WTC11 (cell line): ENCODE measurements at places on chromosomes 5 and 9. TPM values are rescaled to one million over a fixed set of nuclear protein-coding genes. Genes with fewer than 3 reads are reported as not detected.

GRCh38 chr5:136034984-136035383, 6.2 kb downstream of the TGFBI start:
- H3K4me1 ChIP-seq, result peaks cover 8% of the 10 kb centered on the region
- H3K27ac ChIP-seq, result no peak overlapping the region
- peaks cover 6% of the 10 kb centered on the region; the same call in 1 of the 2 replicates for H3K36me3 ChIP-seq
- peaks cover 36% of the 10 kb centered on the region for H3K27me3 ChIP-seq

DNA sequence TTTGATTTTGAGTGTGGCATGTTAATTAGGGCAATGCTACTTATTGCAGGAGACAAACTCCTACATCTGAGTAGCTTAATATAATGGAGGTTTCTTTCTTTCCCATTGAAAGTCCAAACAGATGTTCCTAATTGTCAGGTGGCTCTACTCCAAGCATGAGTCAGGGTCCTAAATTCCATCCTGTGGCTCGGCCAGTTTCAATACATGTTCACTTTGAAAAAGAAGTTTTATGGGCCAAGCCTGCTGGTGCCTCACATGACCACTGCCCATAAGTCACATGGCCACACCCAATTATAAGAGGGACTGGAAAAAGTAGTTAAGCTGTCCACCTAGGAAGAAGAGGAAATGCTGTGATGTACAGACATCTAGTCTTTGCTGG, 170.4 kb downstream of the ARRDC3 start:
- DNase-seq, result no peak
- no peaks in the 10 kb centered on the region for H3K36me3 ChIP-seq
- H3K27ac ChIP-seq, result no peak overlapping the region
- H3K27me3 ChIP-seq, result no peaks in the 10 kb centered on the region
- H3K4me1 ChIP-seq, result peaks cover 3% of the 10 kb centered on the region

- H3K4me3 ChIP-seq, result no peak overlapping the region
- H3K27me3 ChIP-seq, result no peaks in the 10 kb centered on the region
- H3K27ac ChIP-seq, result no peak overlapping the region
- H3K36me3 ChIP-seq, result no peaks in the 10 kb centered on the region
- peak; percentile 57 for DNase-seq
Measured at GRCh38 chr5:541539-542318, 17.5 kb upstream of the SLC9A3 start.

DNA sequence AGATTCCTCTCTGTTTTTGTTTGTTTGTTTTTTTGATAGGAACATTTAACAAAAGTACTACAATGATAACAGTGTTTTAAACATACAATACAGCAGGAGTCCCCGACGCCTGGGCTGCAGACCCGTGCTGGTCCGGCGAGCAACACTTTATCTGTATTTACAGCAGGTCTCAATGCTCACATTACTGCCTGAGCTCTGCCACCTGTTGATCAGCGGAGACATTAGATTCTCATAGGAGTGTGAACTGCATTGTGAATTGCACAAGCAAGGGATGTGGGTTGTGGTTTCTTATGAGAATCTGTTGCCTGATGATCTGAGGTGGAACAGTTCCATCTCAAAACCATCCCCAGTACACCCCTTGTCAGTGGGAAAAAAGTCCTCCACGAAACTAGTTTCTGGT, 1068.5 kb upstream of the CDH10 start:
- H3K27me3 ChIP-seq, result peaks cover 4% of the 10 kb centered on the region; the same call in 1 of the 2 replicates
- DNase-seq, result peak; percentile 15
- no peaks in the 10 kb centered on the region for H3K36me3 ChIP-seq
- H3K27ac ChIP-seq, result no peak overlapping the region
- no peak overlapping the region for H3K4me3 ChIP-seq

- 0 out of 2 replicates have a peak overlapping the region, but pooled peaks have one; percentile 1 for H3K27ac ChIP-seq
- H3K4me1 ChIP-seq, result peaks cover 36% of the 10 kb centered on the region
- H3K27me3 ChIP-seq, result no peaks in the 10 kb centered on the region
- H3K4me3 ChIP-seq, result no peak overlapping the region
Measured at GRCh38 chr9:86079421-86079831, 19.9 kb downstream of the GOLM1 start.

DNA sequence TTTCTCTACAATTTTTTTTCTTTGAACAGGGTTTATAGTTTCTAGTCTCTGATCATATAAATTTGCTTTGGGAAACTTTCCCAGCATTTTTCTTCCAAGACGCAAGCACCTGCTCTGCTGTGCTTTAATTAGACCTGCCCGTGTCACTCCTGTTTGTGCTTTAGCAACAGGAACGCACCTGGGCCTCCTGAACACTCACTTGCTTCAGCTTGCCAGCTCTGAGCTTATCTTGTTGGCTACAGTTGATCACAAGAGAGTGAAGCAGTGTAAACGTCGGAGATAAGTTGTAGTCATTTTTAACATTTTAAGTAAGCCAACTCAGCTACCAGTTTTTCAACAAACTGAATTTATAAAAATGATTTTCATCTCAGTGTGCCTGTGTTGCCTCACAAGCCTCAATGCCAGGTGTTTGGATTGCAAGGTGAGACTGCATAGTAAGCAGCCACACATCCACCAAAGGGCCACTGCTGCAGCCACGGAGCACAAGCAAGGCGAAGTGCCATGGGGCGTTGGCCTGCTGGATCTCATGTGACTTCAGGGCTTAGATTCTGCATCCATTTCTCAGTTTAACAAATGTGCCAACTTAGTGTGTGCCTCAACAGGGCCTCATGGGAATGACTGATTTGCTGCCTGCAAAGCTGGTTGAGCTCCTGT, 166.9 kb downstream of the TRIO start:
- H3K36me3 ChIP-seq, result peaks cover 28% of the 10 kb centered on the region
- no peaks in the 10 kb centered on the region for H3K27me3 ChIP-seq
- DNase-seq, result no peak
- 0 out of 2 replicates have a peak, but pooled peaks cover 6% of the 10 kb centered on the region for H3K4me1 ChIP-seq
- no peak overlapping the region for H3K4me3 ChIP-seq

- no peaks in the 10 kb centered on the region for H3K36me3 ChIP-seq
- no peak overlapping the region for H3K4me3 ChIP-seq
- no peaks in the 10 kb centered on the region; the same call in 1 of the 2 replicates for H3K4me1 ChIP-seq
- H3K27ac ChIP-seq, result no peak overlapping the region
- peak; percentile 10 for DNase-seq
Measured at GRCh38 chr5:367358-368130, 46.0 kb downstream of the AHRR start.

DNA sequence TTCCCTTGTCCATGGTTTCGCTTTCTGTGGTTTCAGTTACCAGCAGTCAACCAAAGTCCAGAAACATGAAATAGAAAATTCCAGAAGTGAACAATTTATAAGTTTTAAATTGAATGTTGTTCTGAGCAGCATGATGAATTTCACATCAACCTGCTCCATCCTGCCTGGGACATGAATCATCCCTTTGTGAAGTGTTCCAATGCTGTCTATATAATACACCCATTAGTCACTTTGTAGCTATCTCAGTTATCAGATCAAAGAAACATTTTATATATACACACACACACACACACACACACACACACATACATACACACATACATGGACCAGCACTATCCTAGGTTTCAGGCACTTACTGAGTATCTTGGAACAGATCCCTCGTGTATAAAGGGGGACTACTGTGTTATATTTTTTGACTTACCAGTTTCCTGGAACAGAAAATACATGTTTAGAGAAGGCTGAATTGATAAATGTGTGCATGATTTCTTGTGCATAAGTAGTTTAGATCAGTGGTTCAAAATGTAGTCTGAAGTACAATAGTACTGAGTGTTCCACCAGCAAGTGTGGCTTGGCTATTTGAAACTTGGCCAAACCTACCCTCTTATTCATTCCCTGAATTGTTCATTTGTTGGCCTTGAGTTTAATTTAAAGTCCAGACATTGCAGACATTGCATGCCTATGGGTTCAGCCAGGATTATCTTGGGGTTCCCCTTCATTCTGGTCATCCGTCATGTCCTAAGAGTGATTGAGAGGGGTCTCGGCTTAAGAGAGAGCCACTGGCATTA, 510.0 kb downstream of the GADD45G start:
- no peaks in the 10 kb centered on the region for H3K36me3 ChIP-seq
- no peak overlapping the region for H3K4me3 ChIP-seq
- H3K27ac ChIP-seq, result no peak overlapping the region
- H3K4me1 ChIP-seq, result no peaks in the 10 kb centered on the region
- DNase-seq, result no peak

GRCh38 chr9:98639133-98639532, 69.6 kb downstream of the GABBR2 start:
- no peak overlapping the region for H3K27ac ChIP-seq
- no peak overlapping the region for H3K4me3 ChIP-seq
- DNase-seq, result no peak
- peaks cover 18% of the 10 kb centered on the region for H3K4me1 ChIP-seq

GRCh38 chr5:41863871-41864486, 6.2 kb downstream of the OXCT1 start:
- peaks cover 3% of the 10 kb centered on the region for H3K4me1 ChIP-seq
- no peak overlapping the region for H3K27ac ChIP-seq
- DNase-seq, result no peak
- H3K4me3 ChIP-seq, result no peak overlapping the region
- peaks cover 6% of the 10 kb centered on the region; the same call in 1 of the 2 replicates for H3K36me3 ChIP-seq
- H3K27me3 ChIP-seq, result peaks cover 10% of the 10 kb centered on the region

- H3K4me3 ChIP-seq, result no peak overlapping the region
- no peaks in the 10 kb centered on the region for H3K36me3 ChIP-seq
- H3K4me1 ChIP-seq, result peaks cover 30% of the 10 kb centered on the region
- no peak for DNase-seq
- no peak overlapping the region for H3K27ac ChIP-seq
Measured at GRCh38 chr5:15026011-15026893, 154.7 kb upstream of the ANKH start.

DNA sequence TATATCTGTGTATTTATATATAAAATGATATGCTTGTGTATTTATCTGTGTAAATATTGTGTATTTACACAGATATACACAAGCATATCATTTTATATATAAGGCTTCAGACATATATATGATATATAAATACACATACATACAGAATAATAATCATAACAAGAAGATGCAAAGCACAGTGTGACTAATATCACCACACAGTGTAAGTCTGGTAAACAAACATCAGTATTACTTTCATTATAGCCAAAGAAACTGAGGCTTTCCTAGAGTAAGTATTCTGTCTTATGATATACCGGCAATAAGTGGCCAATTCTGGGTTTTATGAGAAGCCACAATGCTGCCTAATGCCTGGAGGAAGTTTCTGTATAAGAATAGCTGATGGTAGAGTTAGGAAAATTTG, 29.9 kb upstream of the RAPGEF6 start:
- H3K27ac ChIP-seq, result no peak overlapping the region
- H3K27me3 ChIP-seq, result no peaks in the 10 kb centered on the region; the same call in 1 of the 2 replicates
- no peak overlapping the region for H3K4me3 ChIP-seq

DNA sequence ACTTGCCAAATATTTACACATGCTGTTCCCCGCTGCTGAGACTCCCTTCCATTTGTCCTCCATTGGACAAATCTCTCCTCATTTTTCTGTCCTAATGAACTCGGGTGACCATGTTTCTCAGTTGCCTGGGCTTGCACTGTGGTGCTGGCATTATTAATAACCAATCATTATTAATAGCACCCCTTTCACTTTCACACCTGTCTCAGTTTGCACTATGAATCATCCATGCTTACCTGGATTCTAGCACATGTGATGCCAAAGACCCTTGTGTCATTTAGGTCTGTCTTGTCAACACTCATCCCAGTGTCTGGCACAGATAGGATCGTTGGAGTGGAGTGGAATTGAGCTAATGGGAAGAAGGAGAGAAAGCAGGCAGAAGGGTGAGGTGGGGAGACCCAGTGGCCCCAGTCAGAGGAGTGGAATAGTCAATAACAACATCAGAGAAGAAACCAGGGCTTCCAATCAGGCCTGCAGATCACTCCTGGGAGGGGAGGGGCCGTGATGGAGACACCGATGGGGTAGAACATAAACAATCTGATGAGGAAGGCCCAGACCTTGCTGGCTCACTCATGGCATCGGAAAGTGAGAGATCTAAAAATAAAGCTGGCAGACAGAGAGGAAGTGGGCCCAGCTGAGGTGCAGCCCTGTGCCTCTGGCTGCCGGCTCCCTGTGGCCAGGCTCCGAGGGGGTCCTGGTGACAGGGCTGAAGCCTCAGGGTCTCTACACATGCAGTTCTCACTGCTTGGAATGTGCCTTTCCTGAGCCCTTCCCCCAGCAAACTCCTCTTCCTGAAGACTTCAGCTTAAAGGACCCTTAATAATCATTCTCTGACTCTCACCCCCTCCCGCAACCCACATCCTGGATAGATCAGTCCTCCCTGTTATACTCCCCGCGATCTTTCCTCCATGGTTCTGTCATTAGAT, 33.5 kb upstream of the CRB2 start:
- no peak overlapping the region for H3K4me3 ChIP-seq
- H3K27me3 ChIP-seq, result no peaks in the 10 kb centered on the region; the same call in 1 of the 2 replicates
- H3K4me1 ChIP-seq, result peaks cover 20% of the 10 kb centered on the region
- H3K27ac ChIP-seq, result peak overlapping the region; percentile 51; the same call in 1 of the 2 replicates
- no peaks in the 10 kb centered on the region for H3K36me3 ChIP-seq

DNA sequence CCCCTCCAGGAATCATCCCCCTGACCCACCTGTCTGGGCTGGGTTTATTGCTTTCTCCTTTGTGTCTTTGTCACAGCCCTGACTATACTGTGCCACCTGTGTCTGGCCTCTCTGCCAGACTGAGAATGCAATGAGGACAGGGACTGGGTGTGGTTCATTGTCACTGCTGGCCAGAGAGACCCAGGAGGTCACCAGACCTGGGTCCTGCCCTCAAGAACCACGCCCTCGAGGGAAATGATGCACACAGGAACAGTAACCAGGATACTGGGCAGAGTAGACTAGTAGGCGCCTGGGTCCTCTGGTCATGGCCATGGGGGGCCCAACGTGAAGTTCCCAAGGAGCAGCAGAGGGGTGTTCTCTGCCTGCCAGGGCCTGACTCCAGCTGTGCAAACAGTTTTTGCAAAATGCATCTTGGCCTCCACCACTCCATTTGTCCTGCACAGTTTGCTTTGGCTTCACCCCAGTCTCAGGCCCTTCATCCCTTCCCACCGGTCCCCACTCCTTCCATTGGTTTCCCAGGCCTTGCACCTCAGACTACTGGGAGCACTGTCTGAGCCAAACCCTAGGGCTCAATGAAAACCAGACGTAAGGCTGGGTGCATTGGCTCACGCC, 17.8 kb downstream of the RGS3 start:
- DNase-seq, result no peak
- H3K27ac ChIP-seq, result no peak overlapping the region
- no peaks in the 10 kb centered on the region; the same call in none of the 2 replicates for H3K27me3 ChIP-seq
- H3K4me1 ChIP-seq, result peaks cover 14% of the 10 kb centered on the region
- H3K4me3 ChIP-seq, result no peak overlapping the region

DNA sequence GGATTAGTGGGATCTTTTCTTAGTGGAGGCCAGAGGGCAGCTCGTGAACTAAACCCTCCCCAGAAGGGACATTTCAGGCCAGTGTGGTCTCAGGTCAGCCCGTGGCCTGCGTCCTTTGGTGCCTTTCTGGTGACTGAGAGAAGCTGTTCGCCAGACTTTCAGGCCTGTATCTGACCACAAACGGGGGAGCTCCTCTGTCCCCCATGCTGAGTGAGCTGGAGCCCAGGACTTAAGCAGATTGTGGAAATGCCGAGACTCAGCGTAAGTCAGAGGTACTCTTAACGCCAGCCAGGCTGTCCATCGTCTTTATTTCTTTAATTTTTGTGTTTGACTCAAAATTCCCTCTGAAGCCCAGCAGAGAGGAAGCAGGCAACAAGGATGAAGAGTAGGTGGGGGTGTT, 54.8 kb upstream of the NCS1 start:
- H3K27ac ChIP-seq, result peak overlapping the region; percentile 92
- peaks cover 12% of the 10 kb centered on the region for H3K36me3 ChIP-seq
- H3K27me3 ChIP-seq, result no peaks in the 10 kb centered on the region
- no peak overlapping the region for H3K4me3 ChIP-seq
- H3K4me1 ChIP-seq, result peaks cover 27% of the 10 kb centered on the region

Gene FOXD4L5
- 0.07 to 0.11 TPM in 2 of 3 replicates, not detected in the other for total RNA-seq

Gene AIF1L
- total RNA-seq, result 103 to 109 TPM (median 106 TPM) in 3 replicates

Gene ANKRD34B
- total RNA-seq, result 1.6 to 3.6 TPM (median 3.4 TPM) in 3 replicates

Gene MBLAC2
- 5.9 to 6.4 TPM (median 6.3 TPM) in 3 replicates for total RNA-seq

Gene LRRC14B
- total RNA-seq, result 0.11 TPM in 1 of 3 replicates, not detected in the others

Gene ADRB2
- 1.1 to 1.3 TPM (median 1.2 TPM) in 3 replicates for total RNA-seq

Gene CDH10
- 0.14 to 0.22 TPM in 2 of 3 replicates, not detected in the other for total RNA-seq

Gene PCDHGA1
- total RNA-seq, result 1.1 to 1.5 TPM (median 1.2 TPM) in 3 replicates

Gene FRMPD1
- total RNA-seq, result 0.14 to 0.26 TPM (median 0.14 TPM) in 3 replicates

Gene HK3
- 0.17 to 0.18 TPM in 2 of 3 replicates, not detected in the other for total RNA-seq
